ENCODE measurements at places on chromosomes 2 and 18. TPM values are rescaled to one million over a fixed set of nuclear protein-coding genes. Genes with fewer than 3 reads are reported as not detected.

The SPATA3 gene
- not detected for total RNA-seq

The ALPP gene
- total RNA-seq: not detected

The POTEC gene
- not detected for total RNA-seq

DNA sequence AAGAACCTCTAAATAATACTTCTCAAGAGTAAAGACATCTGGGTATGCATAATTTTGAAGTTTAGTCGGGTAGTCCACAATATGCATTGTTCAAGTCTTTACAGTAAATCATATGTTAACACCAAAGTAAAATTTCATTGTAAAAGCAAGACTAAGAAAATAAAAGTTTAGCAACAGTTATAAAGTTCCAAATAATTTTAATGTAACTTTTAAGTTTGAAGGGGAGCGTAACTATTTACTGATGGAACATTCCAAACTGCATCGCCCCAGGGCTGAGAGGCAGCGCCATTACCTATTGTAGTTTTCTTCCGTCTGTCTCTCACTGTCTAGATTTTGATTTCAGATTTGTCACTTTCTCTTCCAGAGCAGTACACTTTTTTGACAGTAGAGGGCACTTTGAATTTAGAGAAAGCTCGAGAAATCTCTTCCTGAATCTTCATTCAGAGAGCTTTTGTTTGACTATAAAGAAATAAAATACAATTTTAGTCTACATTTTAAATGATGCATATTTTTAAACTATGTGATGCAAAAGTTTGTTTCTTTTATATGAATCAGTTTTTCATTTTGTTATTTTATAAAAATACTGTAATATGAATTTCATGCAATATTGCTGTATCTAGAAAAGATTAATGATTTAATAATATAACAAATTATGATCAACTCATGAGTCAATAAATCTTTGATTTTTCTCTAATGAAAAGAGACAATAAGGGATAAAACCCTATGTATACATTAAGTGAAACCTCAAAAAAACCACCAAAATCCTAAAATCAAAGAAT lies 389.8 kb downstream of the FIGN start:
- no peak for DNase-seq

The SALL3 gene
- total RNA-seq: 0.36 TPM

GRCh38 chr2:193973781-193974180 lies 1683.2 kb upstream of the SLC39A10 start:
- DNase-seq: no peak

- DNase-seq: no peak
These were observed 58.9 kb downstream of the TGIF1 start for GRCh38 chr18:3508576-3509549.
